Stimulated activated CD8-positive, alpha-beta memory T cell treated with anti-CD3 and anti-CD28 coated beads, Interleukin-4, amount 100 ng/mL, for 4 hours (primary cell): ENCODE measurements at places on chromosomes 4 and X.

DNA sequence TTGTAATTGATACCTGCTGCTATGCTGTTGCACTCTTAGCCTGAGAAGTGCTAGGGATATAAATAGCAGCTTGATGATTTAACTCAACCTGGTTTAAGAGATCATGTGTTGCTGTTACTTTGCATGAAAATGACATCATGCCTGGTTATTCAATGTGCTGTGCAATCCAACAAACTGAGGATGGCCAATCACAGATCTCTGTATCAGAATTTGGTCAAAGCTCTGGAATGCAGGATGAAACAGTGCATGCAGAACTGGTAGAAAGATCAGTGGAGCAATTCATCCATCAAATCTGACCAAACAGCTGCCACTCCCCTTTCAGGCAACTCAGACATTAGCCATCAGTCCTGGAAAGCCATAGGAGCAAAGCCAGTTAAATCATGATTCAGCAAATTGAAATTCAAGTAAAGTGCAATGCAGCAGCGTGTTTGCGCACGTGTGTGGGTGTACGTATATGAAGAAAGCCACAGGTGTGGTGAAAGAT, 160.3 kb upstream of the RASGEF1B start:
- no peak for DNase-seq

DNA sequence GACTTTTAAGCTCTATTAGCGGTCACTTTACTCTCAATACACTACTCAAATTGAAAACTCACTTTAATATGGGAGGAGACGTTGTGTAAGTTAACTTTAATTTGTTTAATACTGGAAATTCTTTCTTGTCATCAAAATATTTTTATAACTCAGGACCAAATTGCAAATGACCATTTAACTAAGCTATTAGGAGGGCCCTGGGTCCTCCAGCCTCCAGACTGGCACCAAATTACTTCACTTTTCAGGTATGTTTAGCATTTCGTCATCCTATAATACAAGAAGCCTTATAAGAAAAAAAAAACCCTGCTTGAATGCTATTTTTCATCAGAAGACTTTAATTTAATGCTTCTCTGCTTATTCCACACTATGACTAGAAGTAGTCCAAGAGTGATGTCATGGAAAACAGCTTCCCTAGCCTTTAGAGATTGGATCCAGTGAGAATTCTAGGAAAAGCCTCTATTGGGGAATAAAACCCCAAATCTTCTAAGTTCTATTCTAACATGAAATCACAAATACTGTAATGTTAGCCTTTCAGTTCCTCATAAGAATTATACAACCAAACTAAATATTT, 6.6 kb downstream of the KLHL15 start:
- DNase-seq: no peak

DNA sequence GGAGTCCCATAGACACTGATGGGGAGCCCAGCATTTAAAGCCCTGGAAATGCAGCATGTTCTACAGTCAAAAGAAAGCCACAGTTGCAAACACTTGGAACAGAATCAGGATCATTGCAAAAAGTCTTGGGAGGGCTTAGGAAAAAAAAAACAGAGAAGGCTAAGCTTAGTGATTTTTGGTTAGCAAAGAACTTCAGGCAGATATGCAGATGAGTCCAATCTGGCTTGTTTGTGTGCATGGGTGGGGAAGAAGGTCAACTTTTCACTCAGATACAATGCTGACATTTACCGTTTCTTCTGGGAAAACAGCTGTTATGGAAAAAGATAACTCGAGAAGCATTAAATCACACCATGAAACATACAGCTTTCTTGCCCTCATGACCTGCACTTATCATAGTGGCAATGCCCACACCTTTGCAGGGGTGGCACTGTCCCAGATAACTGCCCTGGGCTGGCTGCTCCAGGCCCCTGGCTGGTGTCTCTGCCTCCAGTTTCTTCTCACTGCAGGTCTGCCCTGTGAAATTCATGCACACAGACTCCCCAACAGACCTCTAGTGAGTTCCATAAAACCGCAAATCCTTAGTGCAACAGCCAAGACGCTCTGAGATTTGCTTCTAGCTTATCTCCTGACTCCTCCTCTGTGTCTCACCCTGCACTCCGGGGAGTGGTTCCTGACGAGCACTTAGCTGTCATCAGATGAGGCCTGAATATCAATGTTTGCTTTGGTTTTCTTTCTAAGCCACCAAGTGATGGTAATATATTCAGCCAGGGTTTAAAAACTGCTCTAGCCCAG, 99.2 kb downstream of the DRD5 start:
- DNase-seq: no peak

GRCh38 chrX:40176351-40177116, 78.8 kb upstream of the BCOR start:
- DNase-seq: peak; percentile 68

- DNase-seq: no peak
Observed at GRCh38 chrX:9804444-9804843, 18.2 kb downstream of the SHROOM2 start.
